Dermis microvascular lymphatic vessel endothelial cell (primary cell): ENCODE measurements at places on chromosomes 1 and 21.
A peak's percentile ranks its signal among the peaks of the same experiment; 100 is the strongest.

DNA sequence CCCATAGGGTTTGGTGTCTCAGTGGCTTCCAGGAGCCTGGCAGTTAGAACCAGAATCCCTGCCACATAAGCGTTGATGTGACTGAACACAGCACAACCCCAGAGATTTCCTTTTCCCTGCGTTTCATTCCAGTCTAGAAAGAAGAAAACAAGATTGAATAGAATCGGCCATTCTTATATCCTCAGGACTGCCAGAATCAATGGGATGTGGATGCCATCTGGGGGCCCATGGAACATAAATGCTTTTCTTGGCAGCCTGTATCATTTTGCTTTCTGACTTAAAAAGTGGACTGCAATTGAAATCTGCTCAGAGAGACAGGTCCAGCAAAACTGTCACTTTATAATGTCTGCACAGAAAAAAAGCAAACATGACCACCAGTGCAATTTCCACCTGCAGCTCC is 80.3 kb downstream of the DISC1 start:
- DNase-seq = no peak

GRCh38 chr1:29471487-29472313 is 235.4 kb downstream of the PTPRU start:
- DNase-seq = no peak

DNA sequence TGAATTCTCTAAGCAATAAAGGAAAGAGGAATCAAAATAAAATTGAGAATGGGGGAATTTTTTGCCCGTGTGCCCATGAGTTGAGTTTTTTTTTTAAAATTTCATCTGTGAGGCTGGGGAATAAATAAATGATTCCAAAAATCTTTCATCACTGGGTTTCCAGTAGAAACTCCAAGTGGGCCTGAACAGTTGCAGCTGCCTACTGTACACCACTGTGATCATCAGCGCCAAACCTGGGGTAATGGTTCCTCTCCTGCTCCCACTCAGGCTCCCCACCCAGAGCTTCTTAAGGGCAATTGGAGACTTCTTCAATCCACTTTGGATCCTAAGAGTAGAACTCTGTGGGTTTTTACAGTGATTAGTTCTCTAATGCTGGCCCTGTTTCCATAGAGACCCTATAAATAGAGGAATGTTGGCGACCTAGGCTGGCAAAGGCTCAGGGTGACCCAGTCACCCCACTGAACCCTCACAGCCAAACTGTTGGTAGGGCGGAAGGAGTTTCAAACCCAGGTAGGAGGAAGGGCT is 9.3 kb downstream of the TMCC2 start:
- DNase-seq = no peak

DNA sequence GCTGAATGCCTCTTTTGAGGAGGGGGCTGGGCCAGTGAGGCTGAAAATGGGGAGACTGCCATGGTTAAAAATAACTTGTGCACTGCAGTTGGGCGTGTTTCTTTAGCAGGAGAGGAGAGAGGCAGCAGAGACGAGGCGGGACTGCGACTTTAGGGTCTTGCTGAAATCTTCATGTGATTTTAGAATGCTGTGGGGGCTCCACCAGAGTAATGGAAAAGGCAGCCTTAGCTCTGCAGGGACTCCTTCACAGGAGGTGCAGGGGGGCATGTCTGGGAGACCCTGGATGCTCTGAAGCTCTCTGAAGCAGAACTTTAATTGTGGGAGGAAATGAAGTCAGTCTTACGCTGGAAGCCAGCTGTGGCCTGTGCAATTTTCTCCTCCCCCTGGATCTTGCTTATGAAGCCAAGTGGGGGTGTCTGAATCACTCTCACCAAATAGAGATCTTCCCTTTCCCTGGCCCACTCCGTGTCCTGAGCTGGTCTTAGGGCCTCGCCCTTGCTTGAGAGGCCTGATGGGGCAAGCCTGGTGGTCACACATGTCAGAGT is 60.8 kb downstream of the NDUFS5 start:
- no peak for DNase-seq

GRCh38 chr1:65067491-65068201 is 80.4 kb upstream of the AK4 start:
- peak; percentile 90 for DNase-seq

DNA sequence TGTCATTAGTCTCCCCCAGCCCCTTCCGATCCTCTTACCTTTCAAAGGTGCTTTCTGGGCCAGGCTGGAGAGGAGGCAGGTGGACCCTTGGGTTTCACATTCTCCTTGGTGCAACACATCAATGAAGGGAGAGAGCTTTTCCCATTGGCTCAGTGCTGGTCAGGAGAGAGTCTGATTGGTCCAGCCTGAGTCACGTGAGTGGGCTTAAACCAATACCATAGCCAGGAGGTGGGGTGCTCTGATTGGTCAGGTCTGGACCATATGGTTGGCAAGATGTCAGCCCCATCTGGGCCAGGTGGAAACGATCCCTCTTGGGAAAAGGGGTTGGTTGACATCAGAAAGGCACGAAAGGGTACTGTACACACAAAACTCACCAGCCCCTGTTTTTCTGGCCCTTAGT is 44.8 kb upstream of the ABCG1 start:
- no peak for DNase-seq

DNA sequence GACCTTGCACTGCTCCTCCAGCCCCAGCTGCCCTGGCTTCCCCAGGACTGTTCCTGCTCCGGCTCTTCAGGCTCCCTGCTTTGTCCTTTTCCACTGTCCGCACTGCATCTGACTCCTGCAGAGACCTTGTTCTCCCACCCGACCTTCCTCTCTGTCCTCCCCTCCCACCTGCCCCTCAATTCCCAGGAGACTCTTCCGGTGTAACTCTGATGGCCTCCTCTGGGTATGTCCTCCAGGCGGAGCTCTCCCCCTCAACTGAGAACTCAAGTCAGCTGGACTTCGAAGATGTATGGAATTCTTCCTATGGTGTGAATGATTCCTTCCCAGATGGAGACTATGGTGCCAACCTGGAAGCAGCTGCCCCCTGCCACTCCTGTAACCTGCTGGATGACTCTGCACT is 550 bp downstream of the ACKR1 start:
- DNase-seq = no peak

DNA sequence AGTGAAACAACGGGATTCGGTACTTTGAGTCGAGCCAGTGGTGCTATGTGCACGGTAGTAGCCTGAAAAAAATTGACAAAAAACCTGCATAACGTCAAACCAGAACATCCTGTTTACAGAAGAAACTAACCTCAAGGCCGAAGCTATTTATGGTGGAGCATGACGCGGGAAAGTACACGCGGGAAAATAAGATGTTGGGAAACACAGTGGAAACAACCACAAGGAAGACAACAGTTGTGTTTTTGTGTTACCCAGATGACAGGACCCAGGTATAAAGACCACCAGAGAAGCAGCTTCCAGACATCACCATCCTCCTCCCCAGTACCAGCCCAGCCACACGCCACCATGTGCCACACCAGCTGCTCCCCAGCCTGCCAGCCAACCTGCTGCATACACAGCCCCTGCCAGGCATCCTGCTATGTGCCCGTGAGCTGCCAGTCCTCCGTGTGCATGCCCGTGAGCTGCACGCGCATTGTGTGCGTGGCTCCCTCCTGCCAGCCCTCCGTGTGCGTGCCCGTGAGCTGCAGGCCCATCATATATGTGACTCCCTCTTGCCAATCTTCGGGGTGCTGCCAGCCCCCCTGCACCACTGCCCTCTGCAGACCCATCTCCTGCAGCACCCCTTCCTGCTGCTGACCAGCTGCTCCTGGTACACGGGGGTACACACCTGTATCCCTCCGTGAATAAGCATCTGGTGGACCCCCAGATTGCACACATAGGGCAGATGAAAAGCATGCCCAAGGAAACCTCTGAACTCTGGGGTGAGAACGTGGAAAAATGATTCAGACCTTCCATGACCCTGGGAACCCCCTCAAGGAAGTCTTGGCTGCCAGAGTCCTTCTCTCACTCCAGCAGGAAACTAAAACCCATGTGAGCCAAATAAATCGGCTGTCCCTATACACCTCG is at the start of gene KRTAP12-3:
Gene KRTAP12-3 (plus strand): TSS at position 298 of the 906 bp plus-strand sequence. CDS start 48 bp downstream, at position 346.
- DNase-seq = no peak

GRCh38 chr1:212218065-212218464 is 67.1 kb upstream of the PPP2R5A start:
- DNase-seq = no peak
